ENCODE measurements at places on chromosomes 16 and 17. TPM values are rescaled to one million over a fixed set of nuclear protein-coding genes. Genes with fewer than 3 reads are reported as not detected.

- no peaks in the 10 kb centered on the region for H3K4me1 ChIP-seq
- H3K36me3 ChIP-seq = no peaks in the 10 kb centered on the region
- DNase-seq = no peak
- no peak overlapping the region for H3K27ac ChIP-seq
- H3K27me3 ChIP-seq = no peaks in the 10 kb centered on the region
- no peak overlapping the region for H3K4me3 ChIP-seq
Measured at GRCh38 chr16:19231881-19232280, 53.6 kb upstream of the CLEC19A start.

DNA sequence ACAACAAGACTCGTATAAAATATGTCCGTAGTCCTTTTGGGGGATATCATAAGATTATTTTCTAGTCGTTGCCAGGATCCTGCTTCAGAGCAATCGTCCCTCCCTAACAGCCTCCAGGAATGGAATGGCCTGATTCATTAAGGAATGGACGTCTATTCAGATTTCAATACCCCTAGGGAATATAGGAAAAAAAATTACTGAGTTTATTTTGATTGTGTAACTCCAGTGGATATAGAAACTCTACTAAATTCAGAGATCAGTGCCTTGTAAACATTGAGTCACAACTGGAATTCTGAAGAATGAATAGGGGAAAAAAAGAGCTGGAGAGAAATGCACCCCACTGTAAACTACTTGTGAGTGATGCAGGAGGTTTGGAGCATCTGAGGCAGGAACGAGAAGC is 1171.5 kb upstream of the GOT2 start:
- H3K27me3 ChIP-seq = no peaks in the 10 kb centered on the region
- no peak for DNase-seq
- no peaks in the 10 kb centered on the region for H3K4me1 ChIP-seq
- no peak overlapping the region for H3K4me3 ChIP-seq
- H3K27ac ChIP-seq = no peak overlapping the region

- H3K4me3 ChIP-seq = no peak overlapping the region
- H3K4me1 ChIP-seq = peaks cover 67% of the 10 kb centered on the region
- H3K27me3 ChIP-seq = no peaks in the 10 kb centered on the region
Measured at GRCh38 chr17:45302649-45303173, 14.1 kb downstream of the MAP3K14 start.

DNA sequence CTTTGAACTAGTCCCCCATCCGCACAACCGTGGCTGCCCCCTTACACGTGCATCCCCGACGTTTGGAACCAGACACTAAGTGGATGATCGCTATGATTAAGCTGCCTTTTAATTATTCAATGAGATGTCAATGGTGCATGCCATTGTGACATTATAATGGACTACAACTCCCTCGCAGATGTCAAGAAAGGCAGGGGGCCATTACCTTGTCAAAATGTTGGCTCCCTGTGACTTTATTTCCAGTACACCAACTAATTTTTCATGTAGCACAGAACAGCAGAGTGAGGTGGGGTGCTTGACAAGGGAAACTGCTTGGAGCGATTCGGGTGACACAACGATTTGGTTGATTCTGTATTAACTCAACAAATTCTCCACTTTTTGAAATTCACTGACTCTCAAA is 26.5 kb downstream of the ASIC2 start:
- H3K27ac ChIP-seq = no peak overlapping the region
- H3K4me1 ChIP-seq = no peaks in the 10 kb centered on the region
- DNase-seq = no peak
- no peak overlapping the region for H3K4me3 ChIP-seq
- no peaks in the 10 kb centered on the region for H3K27me3 ChIP-seq

DNA sequence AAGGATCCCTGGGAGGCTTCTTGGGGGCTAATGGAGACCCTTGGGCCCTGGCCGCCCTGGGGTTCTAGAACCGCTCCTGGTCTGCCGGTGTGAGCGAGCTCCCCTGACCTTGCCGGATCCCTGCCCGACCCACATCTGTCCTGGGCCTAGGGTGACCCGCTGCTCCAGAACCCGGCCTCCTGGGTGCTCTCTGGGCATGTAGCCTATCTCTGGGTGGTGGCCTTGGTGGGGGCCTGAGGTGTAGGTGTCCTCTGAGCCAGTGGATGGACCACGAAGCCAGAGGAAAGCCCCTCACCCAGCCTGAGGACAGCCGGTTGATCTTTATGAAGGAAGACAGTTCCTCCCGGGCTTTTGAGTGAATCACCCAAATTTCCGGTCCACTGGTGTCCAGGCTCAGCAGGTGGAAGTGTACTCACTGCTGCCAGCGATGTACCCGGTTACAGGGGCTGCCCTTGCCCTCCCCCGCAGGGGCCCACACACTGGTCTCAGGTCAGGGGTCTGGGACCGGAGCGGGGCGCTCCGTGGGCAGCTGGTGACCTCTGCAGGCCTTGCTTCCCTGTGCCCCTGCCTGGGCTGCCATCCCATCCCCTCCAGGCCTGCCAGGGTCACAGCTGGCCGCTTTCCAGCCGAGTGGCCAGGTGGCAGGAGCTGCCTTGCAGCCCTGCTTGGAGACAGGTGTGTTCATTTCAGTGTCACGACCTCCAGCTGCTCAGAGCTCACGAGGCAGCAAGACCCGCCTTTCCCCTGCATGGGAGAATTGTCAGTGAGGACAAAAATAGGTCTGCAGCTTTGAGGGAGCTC is 10.5 kb upstream of the GSE1 start:
- DNase-seq = no peak
- H3K27ac ChIP-seq = peak overlapping the region; percentile 46
- H3K4me1 ChIP-seq = peaks cover 37% of the 10 kb centered on the region
- no peaks in the 10 kb centered on the region for H3K36me3 ChIP-seq
- no peaks in the 10 kb centered on the region for H3K27me3 ChIP-seq

GRCh38 chr16:67170949-67171649 is 761 bp downstream of the NOL3 start:
- peaks cover 8% of the 10 kb centered on the region for H3K27me3 ChIP-seq
- peak overlapping the region; percentile 87 for H3K27ac ChIP-seq
- peak overlapping the region; percentile 41 for H3K4me3 ChIP-seq
- DNase-seq = no peak
- H3K4me1 ChIP-seq = peaks cover 29% of the 10 kb centered on the region

- no peaks in the 10 kb centered on the region for H3K36me3 ChIP-seq
- no peak for DNase-seq
- H3K27ac ChIP-seq = no peak overlapping the region
- peak overlapping the region; percentile 2 for H3K4me3 ChIP-seq
- H3K4me1 ChIP-seq = peaks cover 11% of the 10 kb centered on the region
Measured at GRCh38 chr16:85480727-85481101, 132.4 kb upstream of the GSE1 start.

Gene CCL1
- total RNA-seq = not detected

Gene ADAMTS18
- not detected for total RNA-seq

Gene KRT9
- not detected for total RNA-seq

DNA sequence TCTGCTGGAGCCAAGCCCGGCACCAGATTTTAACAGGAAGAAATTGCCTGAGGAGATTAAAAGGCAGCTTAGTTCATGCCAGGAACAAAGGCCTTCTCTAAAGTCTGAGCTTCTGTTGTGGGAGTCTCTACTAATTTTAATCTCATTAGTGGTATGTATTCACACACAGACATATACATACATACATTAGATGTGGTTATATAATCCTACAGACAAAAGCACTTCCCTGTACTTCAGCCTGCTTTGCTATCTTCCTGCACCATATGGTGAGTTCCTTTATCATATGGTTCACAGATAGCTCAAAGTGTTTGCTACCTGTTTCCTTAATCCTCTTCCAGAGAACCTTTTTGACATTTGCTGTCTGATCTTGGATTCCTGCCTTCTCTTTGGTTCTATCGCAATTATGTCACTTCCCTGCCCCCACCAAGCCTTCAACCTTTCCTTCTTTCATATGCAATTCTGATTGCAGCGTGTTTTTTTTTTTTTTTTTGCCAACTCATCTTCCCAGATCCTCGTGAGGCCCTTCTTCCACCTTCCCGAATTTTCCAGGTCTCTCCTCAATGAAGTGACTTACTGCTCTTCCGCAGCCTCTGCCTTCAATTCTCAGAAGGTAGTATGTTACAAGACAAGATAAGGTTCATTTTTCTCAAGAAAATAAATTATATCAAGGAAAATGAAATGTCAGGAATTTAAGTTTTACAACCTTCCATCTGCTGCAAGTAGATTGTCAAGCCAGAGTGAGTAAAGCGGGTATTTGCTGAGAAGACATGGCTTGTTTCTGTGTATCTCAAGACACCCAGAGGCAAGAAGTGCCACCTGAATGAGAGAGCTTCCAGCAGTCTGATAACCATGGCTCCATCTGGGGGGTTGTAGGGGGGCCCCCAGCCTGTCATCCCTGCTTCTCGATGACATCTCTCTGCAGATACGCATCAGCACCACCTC is 120.2 kb upstream of the CACNG3 start:
- no peak for DNase-seq
- H3K4me1 ChIP-seq = no peaks in the 10 kb centered on the region
- H3K27me3 ChIP-seq = no peaks in the 10 kb centered on the region
- no peak overlapping the region for H3K27ac ChIP-seq

GRCh38 chr16:67657017-67657608 is 2.9 kb downstream of the ACD start:
- H3K4me1 ChIP-seq = peaks cover 25% of the 10 kb centered on the region
- peak; percentile 7 for DNase-seq
- H3K4me3 ChIP-seq = no peak overlapping the region
- H3K36me3 ChIP-seq = no peaks in the 10 kb centered on the region
- peaks cover 37% of the 10 kb centered on the region for H3K27me3 ChIP-seq
- H3K27ac ChIP-seq = no peak overlapping the region

DNA sequence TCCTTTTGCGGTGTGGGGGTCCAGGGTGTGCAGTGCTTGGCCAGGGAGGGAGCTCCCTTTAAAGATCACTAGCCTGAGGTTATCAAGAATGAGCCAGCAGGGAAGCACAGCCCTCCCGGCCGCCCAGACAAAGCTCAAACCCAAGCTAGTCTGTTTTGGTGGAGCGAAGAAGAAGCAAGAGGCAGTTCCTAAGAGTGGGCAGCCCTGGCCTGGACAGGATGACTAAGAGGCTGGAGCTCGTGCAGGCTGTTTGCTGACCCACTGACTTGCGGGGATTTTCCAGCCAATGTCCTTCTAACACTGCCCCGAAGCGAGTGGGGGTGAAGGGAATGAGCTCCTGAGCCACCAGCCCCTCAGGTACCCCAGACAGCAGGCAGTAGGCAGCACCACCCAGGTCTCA is 134.4 kb downstream of the COPRS start:
- peaks cover 7% of the 10 kb centered on the region for H3K4me1 ChIP-seq
- DNase-seq = no peak
- H3K4me3 ChIP-seq = no peak overlapping the region
- H3K27me3 ChIP-seq = no peaks in the 10 kb centered on the region
- no peaks in the 10 kb centered on the region for H3K36me3 ChIP-seq
- H3K27ac ChIP-seq = no peak overlapping the region

DNA sequence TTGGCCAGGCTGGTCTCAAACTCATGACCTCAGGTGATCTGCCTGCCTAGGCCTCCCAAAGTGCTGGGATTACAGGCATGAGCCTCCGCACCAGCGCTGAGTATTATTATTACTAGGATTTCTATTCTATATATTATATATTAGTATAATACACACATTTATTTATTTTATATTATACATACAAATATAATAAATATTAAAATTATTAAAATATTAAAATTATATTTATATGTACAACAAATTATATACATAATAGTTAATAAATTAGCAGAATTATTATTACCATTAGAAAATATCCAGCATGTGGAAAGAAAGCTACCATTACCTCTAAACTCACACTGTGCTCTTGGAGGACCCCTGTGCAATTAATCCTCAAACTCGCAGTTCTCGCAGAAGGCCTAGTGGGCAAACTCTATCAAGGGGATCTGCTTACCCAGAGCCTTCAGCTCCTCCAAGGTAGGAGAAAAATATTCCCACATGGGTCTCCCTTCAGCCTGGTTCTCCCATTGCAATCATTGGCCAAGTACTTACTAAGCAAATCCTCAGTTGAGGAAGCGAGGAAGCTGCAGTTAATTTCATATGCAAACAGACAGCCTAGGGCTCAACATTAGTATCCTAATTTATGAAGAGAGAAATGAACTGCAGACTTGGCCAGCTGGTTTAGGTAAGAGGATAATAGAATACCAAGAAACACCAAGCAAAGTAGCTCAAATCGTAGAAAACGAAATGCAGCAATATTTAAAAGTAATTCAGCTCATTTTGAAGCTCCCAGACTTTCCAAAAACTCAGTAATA is 241.4 kb upstream of the IRX5 start:
- DNase-seq = no peak
- no peaks in the 10 kb centered on the region for H3K36me3 ChIP-seq
- H3K4me1 ChIP-seq = no peaks in the 10 kb centered on the region
- H3K27ac ChIP-seq = no peak overlapping the region
- H3K27me3 ChIP-seq = no peaks in the 10 kb centered on the region
